ENCODE measurements at places on chromosomes 12 and 14. TPM values are rescaled to one million over a fixed set of nuclear protein-coding genes. Genes with fewer than 3 reads are reported as not detected.
A peak's percentile ranks its signal among the peaks of the same experiment; 100 is the strongest.

Gene TAS2R50
- total RNA-seq, result 7.1 TPM

DNA sequence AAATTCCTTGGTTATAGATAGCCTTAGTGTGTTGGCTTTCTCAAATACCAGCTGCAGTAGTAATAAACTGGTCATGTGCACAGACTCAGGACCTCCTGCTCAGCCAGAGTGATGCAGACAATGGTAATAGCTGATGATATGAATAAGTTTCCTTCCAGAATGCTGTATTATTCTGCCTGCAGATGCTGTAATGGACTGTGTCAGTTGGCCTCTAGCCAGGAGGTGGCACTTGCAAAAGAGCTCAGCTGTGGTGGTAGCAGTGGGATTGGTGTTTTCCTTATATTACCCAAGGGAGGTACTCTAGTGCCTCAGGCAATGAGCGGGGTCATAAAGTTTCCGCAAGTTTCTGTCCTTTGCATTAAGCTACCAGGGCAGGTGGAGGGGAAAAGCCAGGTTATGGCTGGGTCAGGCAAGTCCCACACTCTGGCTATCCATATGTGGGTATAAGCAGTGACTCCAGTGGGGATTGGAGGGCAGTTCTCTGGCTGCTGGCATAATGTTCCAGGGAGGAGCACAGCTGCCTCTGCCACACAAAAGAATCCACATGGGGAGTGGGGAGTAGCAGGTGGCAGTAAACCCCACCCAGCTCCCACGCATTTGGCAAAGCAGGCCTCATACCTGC, 14.0 kb upstream of the MUCL1 start:
- H3K4me1 ChIP-seq, result no peaks in the 10 kb centered on the region
- H3K27ac ChIP-seq, result no peak overlapping the region
- H3K27me3 ChIP-seq, result no peaks in the 10 kb centered on the region
- no peak for DNase-seq
- H3K4me3 ChIP-seq, result no peak overlapping the region

GRCh38 chr12:96400631-96401075, 414 bp upstream of the CDK17 start:
- H3K4me1 ChIP-seq, result peaks cover 16% of the 10 kb centered on the region
- peak overlapping the region; percentile 61 for H3K27ac ChIP-seq
- DNase-seq, result no peak
- H3K27me3 ChIP-seq, result no peaks in the 10 kb centered on the region
- peak overlapping the region; percentile 91 for H3K4me3 ChIP-seq

Gene NGB
- not detected for total RNA-seq

Gene FAM181A
- not detected for total RNA-seq

GRCh38 chr12:98893126-98893674, 248.1 kb downstream of the APAF1 start:
- no peak overlapping the region for H3K4me3 ChIP-seq
- peaks cover 8% of the 10 kb centered on the region for H3K4me1 ChIP-seq
- no peaks in the 10 kb centered on the region for H3K27me3 ChIP-seq

GRCh38 chr12:46222636-46223035, 46.2 kb downstream of the SLC38A1 start:
- no peaks in the 10 kb centered on the region for H3K36me3 ChIP-seq
- no peaks in the 10 kb centered on the region for H3K27me3 ChIP-seq
- no peak for DNase-seq

DNA sequence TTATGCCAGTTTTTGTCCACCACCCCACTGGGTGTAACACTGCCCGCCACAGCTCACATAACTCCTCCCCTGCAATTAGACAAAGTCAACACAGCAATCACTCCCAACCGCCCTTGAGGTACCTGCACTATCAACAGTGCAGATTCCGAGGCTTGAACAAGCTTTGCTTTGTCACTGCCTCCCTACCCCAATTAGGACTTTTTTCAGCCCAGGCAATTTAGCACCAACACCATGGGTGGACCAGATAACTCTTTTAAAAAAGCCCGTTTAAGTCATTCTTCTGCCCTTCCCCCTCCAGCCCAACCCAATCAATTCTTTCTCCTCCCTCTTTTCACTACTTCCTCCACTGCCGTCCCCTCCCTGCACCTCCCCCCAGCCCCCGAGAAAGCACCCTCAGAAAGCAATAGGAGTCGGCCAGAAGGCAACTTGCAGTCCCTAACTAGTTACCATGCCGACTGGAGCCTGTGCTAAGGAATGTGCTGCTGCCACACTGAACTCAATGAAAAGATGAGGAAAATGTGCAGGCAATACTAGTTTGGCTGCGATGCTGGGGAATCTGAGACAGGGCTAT, 45.7 kb upstream of the OTX2 start:
- H3K4me3 ChIP-seq, result no peak overlapping the region
- H3K36me3 ChIP-seq, result no peaks in the 10 kb centered on the region
- no peaks in the 10 kb centered on the region for H3K27me3 ChIP-seq
- H3K27ac ChIP-seq, result no peak overlapping the region

GRCh38 chr14:100733152-100733850, 6.6 kb downstream of the DLK1 start:
- no peak overlapping the region for H3K4me3 ChIP-seq
- H3K27me3 ChIP-seq, result no peaks in the 10 kb centered on the region
- no peaks in the 10 kb centered on the region for H3K4me1 ChIP-seq
- no peak for DNase-seq
- no peak overlapping the region for H3K27ac ChIP-seq

Gene IL22
- not detected for total RNA-seq

Gene PAPLN
- 10.0 TPM for total RNA-seq

Gene GNG2
- 8.7 TPM for total RNA-seq

GRCh38 chr14:85538636-85539035, 8.7 kb downstream of the FLRT2 start:
- DNase-seq, result no peak
- H3K36me3 ChIP-seq, result no peaks in the 10 kb centered on the region
- H3K4me3 ChIP-seq, result no peak overlapping the region
- no peak overlapping the region for H3K27ac ChIP-seq

DNA sequence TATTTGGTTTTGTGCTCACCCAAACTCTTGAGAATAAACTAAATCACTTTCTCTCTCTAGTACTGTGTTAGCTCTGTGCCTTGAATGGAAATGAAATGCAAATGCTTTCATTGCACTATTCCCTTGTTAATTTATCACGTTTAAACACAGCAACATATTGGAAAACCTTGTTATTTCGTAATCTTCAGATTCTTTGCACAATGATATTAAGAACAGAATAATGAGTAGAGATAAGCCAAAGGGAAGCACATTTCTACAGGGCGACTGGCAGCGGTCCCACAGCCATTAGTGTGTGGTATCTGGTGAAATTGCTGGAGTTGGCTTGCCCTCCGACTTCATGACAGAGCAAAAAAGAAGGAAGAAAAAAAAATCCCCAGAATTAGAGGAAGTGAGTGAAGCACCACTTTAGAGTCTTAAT, 166.1 kb upstream of the E2F7 start:
- H3K27me3 ChIP-seq, result no peaks in the 10 kb centered on the region
- H3K4me1 ChIP-seq, result peaks cover 34% of the 10 kb centered on the region
- DNase-seq, result no peak
- no peak overlapping the region for H3K27ac ChIP-seq
- H3K36me3 ChIP-seq, result no peaks in the 10 kb centered on the region

Gene RPGRIP1
- not detected for total RNA-seq

DNA sequence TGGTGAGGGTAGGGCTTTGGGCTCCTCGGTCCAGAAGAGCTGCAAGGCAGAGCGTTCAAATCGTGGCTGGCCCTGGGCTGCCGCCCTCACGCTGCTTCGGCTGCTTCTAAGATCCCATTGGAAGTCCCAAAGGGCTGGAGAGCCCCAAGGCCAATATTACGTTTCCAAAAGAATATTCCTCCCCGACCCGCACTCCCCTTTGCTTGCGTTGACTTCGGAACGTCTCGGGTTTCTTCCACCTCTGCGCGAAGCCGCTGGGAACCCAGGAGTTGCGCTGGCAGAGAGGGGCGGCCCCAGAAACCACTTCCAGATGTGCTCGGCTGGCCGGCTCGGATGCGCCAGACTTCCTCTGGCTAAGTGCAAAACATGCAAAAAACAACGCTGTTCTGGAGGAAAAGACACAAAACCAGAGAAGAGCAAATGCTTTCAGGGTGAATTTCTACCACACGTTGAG, at the start of gene GLT8D2:
Gene GLT8D2 (minus strand): TSS at position 285 of the 454 bp plus-strand sequence. CDS start 30,539 bp downstream, outside the sequence.
- no peak for DNase-seq
- H3K27me3 ChIP-seq, result no peaks in the 10 kb centered on the region
- peak within 1 kb of the TSS; percentile 76 for H3K4me3 ChIP-seq

Gene NXPH4
- not detected for total RNA-seq

- no peaks in the 10 kb centered on the region for H3K27me3 ChIP-seq
- H3K27ac ChIP-seq, result no peak overlapping the region
- H3K36me3 ChIP-seq, result no peaks in the 10 kb centered on the region
- H3K4me3 ChIP-seq, result no peak overlapping the region
- no peak for DNase-seq
- peaks cover 6% of the 10 kb centered on the region for H3K4me1 ChIP-seq
Observed at GRCh38 chr12:90261283-90261682, 552.6 kb upstream of the ATP2B1 start.

GRCh38 chr14:72430457-72430856, 463.4 kb downstream of the DPF3 start:
- DNase-seq, result no peak
- no peaks in the 10 kb centered on the region for H3K4me1 ChIP-seq
- no peaks in the 10 kb centered on the region for H3K36me3 ChIP-seq
- H3K4me3 ChIP-seq, result no peak overlapping the region
- H3K27ac ChIP-seq, result no peak overlapping the region
- H3K27me3 ChIP-seq, result no peaks in the 10 kb centered on the region

- no peak for DNase-seq
- peak overlapping the region; percentile 85 for H3K27ac ChIP-seq
- no peaks in the 10 kb centered on the region for H3K36me3 ChIP-seq
- peak overlapping the region; percentile 92 for H3K4me3 ChIP-seq
Observed at GRCh38 chr12:40106655-40107054, 774 bp upstream of the SLC2A13 start.

DNA sequence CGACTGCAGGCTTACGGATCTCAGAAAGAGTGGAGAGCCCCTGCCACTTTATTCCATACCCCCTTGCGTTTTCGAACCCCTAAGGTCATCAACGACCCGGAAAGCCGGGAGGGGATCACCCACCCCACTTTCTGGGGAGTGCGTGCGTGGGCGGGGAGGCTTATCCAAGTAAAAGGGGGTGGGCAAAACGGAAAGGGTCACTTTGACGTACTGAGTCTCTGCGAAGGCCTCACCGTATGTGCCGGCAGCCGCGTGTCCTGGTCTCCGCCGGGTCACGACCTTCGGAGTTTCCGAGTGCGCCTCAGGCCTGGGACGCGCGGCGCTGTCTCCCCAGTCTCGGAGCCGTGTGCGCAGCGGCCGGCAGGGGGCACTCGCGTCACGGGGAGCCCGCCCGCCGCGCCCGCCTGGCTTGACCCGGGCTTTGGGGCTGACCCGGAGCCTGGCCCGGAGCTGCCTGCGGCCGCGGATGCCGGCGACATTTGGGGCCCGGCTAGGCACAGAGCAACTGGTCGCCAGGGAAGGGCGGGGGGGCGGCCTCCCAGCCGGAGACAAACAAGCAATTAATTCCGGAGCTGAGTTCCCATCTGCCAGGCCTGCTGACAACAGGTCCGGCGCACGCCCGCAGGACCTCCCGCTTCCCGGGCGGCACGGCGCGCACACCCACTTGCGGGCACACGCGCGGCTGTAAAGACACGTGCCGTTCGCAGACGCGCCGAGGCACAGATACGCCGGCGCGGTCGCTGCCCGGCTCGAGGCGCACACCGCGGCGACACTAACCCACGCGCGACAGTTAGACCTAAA, 890 bp upstream of the KIF26A start:
- no peaks in the 10 kb centered on the region for H3K27me3 ChIP-seq
- H3K4me1 ChIP-seq, result peaks cover 28% of the 10 kb centered on the region
- no peak overlapping the region for H3K27ac ChIP-seq
- no peak for DNase-seq
- H3K4me3 ChIP-seq, result peak overlapping the region; percentile 67
- no peaks in the 10 kb centered on the region for H3K36me3 ChIP-seq

Gene LMNTD1
- not detected for total RNA-seq

- no peak for DNase-seq
- H3K27me3 ChIP-seq, result no peaks in the 10 kb centered on the region
- H3K36me3 ChIP-seq, result no peaks in the 10 kb centered on the region
- H3K27ac ChIP-seq, result no peak overlapping the region
- H3K4me3 ChIP-seq, result no peak overlapping the region
Observed at GRCh38 chr14:32710731-32711680, 227.7 kb upstream of the NPAS3 start.

GRCh38 chr14:34113005-34113511, 162.2 kb upstream of the EGLN3 start:
- H3K27me3 ChIP-seq, result no peaks in the 10 kb centered on the region
- DNase-seq, result no peak
- peaks cover 2% of the 10 kb centered on the region for H3K4me1 ChIP-seq
- no peak overlapping the region for H3K4me3 ChIP-seq

DNA sequence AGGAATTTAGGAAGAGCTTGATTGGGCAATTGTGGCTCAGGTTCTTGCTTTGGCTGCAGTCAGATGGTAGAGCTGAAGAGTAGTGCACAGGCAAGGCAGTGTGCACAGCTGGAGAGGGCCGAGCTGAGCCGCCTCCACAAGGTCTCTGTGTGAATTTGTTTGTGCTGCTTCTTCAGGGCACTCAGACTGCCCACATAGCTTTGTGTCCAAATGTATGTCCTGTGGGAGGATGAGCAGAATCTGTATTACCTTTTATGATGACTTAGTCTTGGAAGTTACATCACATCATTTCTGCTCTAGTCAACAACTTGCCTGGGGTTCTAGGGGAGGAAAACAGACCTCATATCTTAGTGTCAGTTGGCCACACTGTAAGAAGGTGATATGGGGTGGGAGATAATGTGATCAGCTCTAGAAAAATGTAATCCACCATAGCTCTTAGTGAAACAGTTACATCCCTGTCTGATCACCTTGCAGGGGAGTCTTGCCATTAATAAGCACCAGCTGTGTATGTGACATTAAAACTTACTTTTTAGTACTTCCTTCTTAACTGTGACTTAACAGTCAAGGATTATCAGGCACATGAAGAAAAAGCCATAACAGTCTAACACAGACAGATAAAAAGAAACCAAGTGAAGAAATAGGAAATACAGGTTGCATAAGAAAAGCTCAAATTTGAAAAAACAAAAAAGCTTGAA, 53.4 kb downstream of the RCOR1 start:
- no peaks in the 10 kb centered on the region for H3K4me1 ChIP-seq
- no peaks in the 10 kb centered on the region for H3K36me3 ChIP-seq
- no peaks in the 10 kb centered on the region for H3K27me3 ChIP-seq
- no peak for DNase-seq

- H3K36me3 ChIP-seq, result no peaks in the 10 kb centered on the region
- H3K4me1 ChIP-seq, result peaks cover 3% of the 10 kb centered on the region
- no peak overlapping the region for H3K27ac ChIP-seq
- H3K4me3 ChIP-seq, result no peak overlapping the region
- H3K27me3 ChIP-seq, result no peaks in the 10 kb centered on the region
- DNase-seq, result no peak
Observed at GRCh38 chr12:108886873-108887629, 7.2 kb downstream of the DAO start.

Gene FSCB
- total RNA-seq, result 1.2 TPM

- peak; percentile 85 for DNase-seq
- no peaks in the 10 kb centered on the region for H3K27me3 ChIP-seq
- H3K4me3 ChIP-seq, result peak overlapping the region; percentile 88
Observed at GRCh38 chr14:75277008-75277814, 1.4 kb upstream of the FOS start.

Gene ALDH1L2
- total RNA-seq, result 16.5 TPM
